Urinary bladder (tissue), 4 donors: ENCODE measurements at places on chromosomes 3 and 15. TPM values are rescaled to one million over a fixed set of nuclear protein-coding genes. Genes with fewer than 3 reads are reported as not detected.

PLCB2 gene
- total RNA-seq, result 3.9 TPM

TRIM42 gene
- not detected for total RNA-seq

GUCA1C gene
- not detected for total RNA-seq

FSD2 gene
- 1.2 TPM for total RNA-seq

OCA2 gene
- total RNA-seq, result 3.0 TPM

CTXND1 gene
- total RNA-seq, result 0.79 TPM

PDHB gene
- 72.3 TPM for total RNA-seq

CFAP91 gene
- total RNA-seq, result 2.6 TPM

CMSS1 gene
- total RNA-seq, result 14.7 TPM

NR1I2 gene
- 0.11 TPM for total RNA-seq

CDHR4 gene
- not detected for total RNA-seq

SLC51A gene
- not detected for total RNA-seq

KBTBD8 gene
- 3.8 TPM for total RNA-seq

IQCF5 gene
- not detected for total RNA-seq

GRAMD2A gene
- 0.74 TPM for total RNA-seq

MOBP gene
- 0.05 TPM for total RNA-seq

CSPG5 gene
- total RNA-seq, result 2.9 TPM

GLDN gene
- total RNA-seq, result 1.9 TPM

IGF2BP2 gene
- 42.7 TPM for total RNA-seq

DUOXA2 gene
- 0.42 TPM for total RNA-seq

LMAN1L gene
- 0.85 TPM for total RNA-seq

OIP5 gene
- total RNA-seq, result 6.1 TPM

CHP1 gene
- 53.3 TPM for total RNA-seq

STXBP5L gene
- total RNA-seq, result 1.8 TPM

SERPINI2 gene
- total RNA-seq, result 3.9 TPM

SEMA3G gene
- total RNA-seq, result 7.6 TPM

GPR176 gene
- 8.6 TPM for total RNA-seq

FBXW12 gene
- total RNA-seq, result 0.32 TPM

CCR8 gene
- not detected for total RNA-seq

CLSTN2 gene
- 4.9 TPM for total RNA-seq

ACOX2 gene
- 28.8 TPM for total RNA-seq

RBMS3 gene
- 136 TPM for total RNA-seq

CFAP92 gene
- 1.9 TPM for total RNA-seq

NUDT16 gene
- total RNA-seq, result 11.5 TPM

LARP6 gene
- total RNA-seq, result 6.9 TPM

NLGN1 gene
- total RNA-seq, result 51.8 TPM
